ENCODE measurements at places on chromosomes 1 and 21. TPM values are rescaled to one million over a fixed set of nuclear protein-coding genes. Genes with fewer than 3 reads are reported as not detected.

PM20D1 gene
- 0.16 TPM for total RNA-seq

SLFNL1 gene
- 0.29 TPM for total RNA-seq

FAM229A gene
- 8.8 TPM for total RNA-seq

ATAD3C gene
- 8.5 TPM for total RNA-seq

NTRK1 gene
- total RNA-seq: 0.73 TPM

TRIM45 gene
- 1.1 TPM for total RNA-seq

GREM2 gene
- total RNA-seq: 1.0 TPM

PSRC1 gene
- 4.2 TPM for total RNA-seq

DNA sequence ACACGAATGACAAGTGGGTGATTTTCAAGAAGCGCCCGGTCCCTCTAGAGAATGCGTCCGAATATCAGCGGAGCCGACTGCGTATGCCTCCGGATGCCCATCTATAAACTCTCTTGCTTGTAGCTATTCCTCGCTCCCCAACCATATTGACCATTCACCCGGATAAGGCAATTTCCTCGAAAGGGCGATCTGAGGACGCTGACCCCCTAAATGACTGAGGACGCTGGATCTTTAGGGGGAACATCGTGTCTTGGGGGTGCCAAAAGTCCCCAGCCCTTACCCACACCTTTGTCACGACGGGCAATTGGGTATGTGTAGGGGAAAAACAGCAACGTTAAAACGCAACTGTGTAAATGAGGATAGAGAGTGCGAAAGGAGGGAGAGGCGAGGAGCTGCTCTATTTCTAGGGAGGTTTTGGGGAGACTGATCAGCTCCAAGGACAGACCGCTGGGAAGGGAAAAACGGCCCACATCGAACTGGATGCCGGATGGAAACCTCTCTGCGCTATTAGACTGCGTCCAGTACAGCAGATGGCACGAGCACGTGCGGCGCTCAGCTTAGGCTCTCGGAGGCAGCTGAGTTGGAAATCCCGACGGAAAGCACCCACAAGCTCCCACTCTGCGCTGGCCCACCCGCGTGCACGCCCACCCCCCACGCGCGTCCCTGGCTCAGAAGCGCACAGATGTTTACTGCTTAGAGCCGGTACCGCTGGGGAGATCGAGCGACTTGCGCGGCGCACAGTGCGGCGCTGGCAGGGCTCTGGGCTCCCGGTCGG is 2.9 kb upstream of the PRRX1 start:
- no peaks in the 10 kb centered on the region for H3K4me1 ChIP-seq
- no peaks in the 10 kb centered on the region for H3K27me3 ChIP-seq
- H3K4me3 ChIP-seq: peak overlapping the region; percentile 82
- H3K27ac ChIP-seq: peak overlapping the region; percentile 79
- no peaks in the 10 kb centered on the region for H3K36me3 ChIP-seq

GRCh38 chr1:109623601-109624161 is 4.0 kb downstream of the AMPD2 start:
- peaks cover 15% of the 10 kb centered on the region for H3K4me1 ChIP-seq
- H3K36me3 ChIP-seq: no peaks in the 10 kb centered on the region
- peak overlapping the region; percentile 18 for H3K4me3 ChIP-seq

GRCh38 chr1:95371666-95372282 is 137.8 kb downstream of the RWDD3 start:
- H3K27me3 ChIP-seq: no peaks in the 10 kb centered on the region
- H3K4me1 ChIP-seq: no peaks in the 10 kb centered on the region
- no peak for DNase-seq
- H3K27ac ChIP-seq: no peak overlapping the region
- H3K4me3 ChIP-seq: no peak overlapping the region
- H3K36me3 ChIP-seq: no peaks in the 10 kb centered on the region
